ENCODE measurements at places on chromosomes 16 and 17.
A peak's percentile ranks its signal among the peaks of the same experiment; 100 is the strongest.

DNA sequence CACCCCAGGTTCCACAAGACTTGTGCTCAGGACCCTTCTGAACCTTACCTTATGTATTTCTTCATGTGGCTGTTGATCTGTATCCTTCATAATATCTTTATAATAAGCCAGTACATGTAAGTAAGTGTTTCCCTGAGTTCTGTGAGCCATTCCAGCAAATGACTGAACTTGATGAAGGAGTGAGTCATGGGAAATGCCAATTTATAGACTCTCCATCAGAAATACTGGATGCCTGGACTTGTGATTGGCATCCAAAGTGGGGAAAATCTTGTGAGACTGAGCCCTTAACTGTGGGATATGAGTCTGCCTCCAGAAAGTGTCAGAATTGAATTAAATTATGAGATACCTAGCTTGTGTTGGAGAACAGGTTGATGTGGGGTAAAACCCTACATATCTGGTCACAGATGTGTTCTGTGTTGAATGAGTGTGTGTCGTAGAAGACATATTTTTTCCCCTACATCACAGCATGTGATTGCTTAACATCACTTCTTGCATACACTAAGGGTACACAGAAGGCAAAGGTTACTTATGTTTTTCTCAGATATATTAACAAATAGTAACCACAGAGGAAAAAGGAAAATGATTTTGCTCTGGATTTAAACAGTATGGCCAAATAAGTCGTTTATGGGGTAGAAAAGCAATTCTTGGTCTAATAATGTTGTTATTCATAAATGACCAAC is 70.2 kb upstream of the NETO2 start:
- no peak for DNase-seq

GRCh38 chr16:4593086-4593485 is 21.6 kb downstream of the UBALD1 start:
- no peak for DNase-seq

GRCh38 chr17:1755252-1755826 is 6.5 kb upstream of the SERPINF1 start:
- DNase-seq: no peak

DNA sequence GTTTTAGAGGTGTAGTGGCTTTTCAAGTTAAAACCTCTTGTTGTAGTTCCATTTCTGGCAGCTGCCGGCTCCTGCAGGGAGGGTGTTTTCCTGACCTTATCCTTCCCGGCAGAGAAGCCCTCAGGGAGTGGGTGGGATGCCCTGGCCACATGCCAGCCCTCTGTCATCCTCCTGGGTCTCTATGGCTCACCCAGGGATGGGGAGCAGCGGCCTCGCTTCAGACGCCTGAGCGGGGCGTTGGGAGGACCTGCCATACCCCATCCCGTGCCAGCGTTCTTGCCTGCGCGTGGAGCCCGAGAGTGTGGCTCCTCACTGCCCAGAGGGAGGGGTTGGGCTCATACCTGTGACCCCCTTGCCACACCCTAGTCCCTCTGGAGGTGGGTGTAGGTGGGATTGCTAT is 11.9 kb downstream of the KCNJ12 start:
- no peak for DNase-seq

GRCh38 chr17:72219137-72219823 is 98.5 kb downstream of the SOX9 start:
- DNase-seq: no peak

- DNase-seq: no peak
These were observed 292.4 kb upstream of the HSBP1 start for GRCh38 chr16:83515395-83515794.

DNA sequence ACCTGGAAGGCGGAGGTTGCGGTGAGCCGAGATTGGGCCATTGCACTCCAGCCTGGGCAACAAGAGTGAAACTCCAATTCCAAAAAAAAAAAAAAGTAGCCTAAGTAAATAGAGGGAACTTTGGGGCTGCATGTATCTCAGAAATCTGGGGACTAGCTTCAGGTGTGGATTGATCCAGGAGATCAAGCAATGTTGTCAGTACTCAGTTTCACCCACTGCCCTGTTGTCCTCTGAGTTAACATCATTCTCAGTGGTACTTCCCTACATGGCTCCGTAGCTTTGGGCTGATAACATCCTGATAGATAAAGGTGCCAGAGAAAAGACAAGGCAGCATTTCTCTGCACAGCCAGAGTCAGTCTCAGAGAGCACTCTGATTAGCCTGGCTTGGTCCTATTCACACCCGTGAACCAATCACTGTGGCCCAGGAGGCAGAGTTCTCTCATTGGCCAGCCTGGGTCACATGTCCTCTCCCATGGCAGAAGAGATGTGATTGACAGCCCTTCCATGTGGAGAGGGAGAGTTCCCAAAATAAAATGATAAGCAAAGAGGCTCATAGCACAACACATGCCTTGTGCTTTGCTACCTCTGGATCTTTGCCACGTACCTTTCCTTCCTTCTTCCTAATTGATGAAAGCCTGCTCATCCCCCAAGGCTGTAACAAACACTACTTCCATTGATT is 99.6 kb downstream of the ABCC1 start:
- DNase-seq: no peak

- no peak for DNase-seq
These were observed 21.7 kb downstream of the HEATR9 start for GRCh38 chr17:35847006-35847405.

- peak; percentile 84 for DNase-seq
These were observed 1.3 kb downstream of the MKS1 start for GRCh38 chr17:58217766-58218165.

Measured in hematopoietic multipotent progenitor cell treated with erythropoietin and hydrocortisone succinate and interleukin-3 and kit ligand, for 6 days (in vitro differentiated cells).